ENCODE measurements at places on chromosomes 2 and 18. TPM values are rescaled to one million over a fixed set of nuclear protein-coding genes. Genes with fewer than 3 reads are reported as not detected.
A peak's percentile ranks its signal among the peaks of the same experiment; 100 is the strongest.

- DNase-seq, result no peak
These were observed 3.1 kb upstream of the SPP2 start for GRCh38 chr2:234047361-234047760.

DNA sequence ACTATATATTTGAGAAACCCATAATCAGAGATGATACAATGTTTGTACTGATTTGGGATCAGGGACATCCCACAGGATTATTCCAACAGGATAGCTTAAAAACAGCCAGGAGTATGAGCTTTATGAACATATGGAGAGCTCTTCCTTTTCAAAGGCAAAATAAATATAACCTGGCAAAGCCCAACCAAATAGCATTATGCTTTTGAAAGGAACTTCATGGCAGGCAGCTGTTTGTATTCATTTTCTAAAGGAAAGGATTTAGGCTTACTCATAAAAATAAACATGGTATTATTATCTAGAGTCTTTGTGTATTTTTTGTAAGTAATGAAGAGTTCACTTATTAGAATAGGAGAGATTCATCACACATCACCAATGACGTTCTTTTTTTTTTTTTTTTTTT, 44.4 kb downstream of the CCDC195 start:
- DNase-seq, result no peak

DNA sequence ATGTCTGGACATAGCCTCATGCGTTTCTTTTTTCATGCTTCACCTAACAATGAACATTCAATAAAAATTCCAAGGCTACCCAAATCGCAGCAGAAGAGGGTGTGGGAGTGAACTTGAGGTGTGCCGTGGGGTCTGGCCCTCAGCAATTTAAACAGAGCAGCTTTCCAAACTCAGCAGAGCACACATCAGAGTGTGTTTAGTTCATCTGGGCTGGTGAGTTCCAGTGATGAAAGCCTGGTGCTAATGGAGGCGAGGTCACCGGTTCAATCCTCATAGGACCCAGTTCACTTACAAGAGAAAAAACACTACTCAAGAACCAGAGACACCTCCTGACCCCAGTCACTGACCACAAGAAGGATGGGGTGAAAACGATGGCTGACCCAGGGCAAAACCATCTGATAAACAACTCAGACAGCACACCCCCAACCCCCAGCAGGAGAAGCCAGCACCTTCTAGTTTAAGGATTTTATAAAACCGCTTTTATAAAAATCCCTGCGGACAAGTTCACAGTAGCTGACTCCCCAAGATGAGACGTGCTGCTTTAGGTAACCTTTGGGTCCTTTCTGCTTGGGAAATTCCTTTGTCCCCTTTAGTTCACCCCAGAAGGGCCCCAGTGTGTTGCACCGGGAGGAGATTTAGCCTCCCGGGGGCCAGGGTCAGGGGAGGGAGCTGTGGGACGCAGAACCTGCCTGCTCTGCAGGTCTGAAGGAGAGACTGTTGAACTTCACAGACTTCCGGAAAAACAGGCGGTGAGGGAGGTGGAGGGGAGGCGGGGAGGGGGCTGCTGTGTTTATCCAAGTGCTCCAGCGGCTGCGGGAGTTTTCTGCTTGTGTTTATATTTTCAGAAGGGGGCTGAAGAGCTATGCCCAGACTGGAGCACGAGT, 152.7 kb upstream of the SOX11 start:
- peak; percentile 42 for DNase-seq

GRCh38 chr2:121038431-121038830, 246.6 kb downstream of the TFCP2L1 start:
- DNase-seq, result no peak

- no peak for DNase-seq
These were observed 135.2 kb downstream of the RNF144A start for GRCh38 chr2:7052404-7052803.

DNA sequence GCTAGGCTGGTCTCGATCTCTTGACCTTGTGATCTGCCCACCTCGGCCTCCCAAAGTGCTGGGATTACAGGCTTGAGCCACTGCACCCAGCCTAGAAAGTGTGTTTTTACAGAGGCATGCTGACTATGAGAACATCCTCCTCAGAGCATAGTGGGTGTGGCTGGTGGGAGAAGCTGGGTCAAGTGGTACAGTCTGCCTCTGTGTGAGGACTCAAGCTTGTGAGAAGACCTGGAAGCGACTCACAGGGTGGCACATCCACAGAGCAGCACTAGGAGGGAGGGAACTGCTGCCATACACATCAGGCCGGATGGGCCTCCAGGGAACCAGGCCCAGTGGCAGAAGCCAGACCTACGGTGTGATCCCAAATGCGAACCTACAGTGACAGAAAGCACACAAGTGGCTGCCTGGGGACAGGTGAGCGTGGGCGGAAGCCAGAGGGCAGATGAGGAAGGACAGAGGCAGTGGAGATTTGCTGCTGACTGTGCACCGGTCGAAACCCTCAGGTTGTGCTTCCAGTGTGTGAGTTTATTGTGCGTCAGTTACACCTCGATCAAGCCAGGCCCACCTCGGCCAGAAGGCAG, 8.9 kb downstream of the ARHGEF4 start:
- DNase-seq, result no peak

- no peak for DNase-seq
These were observed 71.9 kb downstream of the STK39 start for GRCh38 chr2:168175469-168175868.

DNA sequence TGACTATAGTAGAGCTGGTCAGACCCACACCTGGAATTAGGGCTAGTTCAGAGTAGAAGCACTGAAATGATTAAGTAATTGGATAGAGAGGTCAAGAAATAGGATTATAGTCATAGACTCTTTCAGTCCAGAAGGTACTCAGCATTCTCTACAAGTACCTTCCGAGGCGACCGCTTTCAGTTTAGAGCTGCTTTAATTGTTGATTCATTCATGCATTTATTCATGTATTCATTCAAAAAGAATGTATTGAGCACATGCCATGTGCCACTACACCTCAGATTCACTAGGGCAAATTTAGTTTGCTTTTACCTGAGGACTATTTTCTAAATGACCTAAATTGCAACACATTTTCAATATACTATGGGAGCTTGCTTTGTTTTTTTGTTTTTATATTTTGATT, 48.7 kb downstream of the CRIM1 start:
- DNase-seq, result no peak

The COL4A4 gene
- total RNA-seq, result 0.14 TPM

DNA sequence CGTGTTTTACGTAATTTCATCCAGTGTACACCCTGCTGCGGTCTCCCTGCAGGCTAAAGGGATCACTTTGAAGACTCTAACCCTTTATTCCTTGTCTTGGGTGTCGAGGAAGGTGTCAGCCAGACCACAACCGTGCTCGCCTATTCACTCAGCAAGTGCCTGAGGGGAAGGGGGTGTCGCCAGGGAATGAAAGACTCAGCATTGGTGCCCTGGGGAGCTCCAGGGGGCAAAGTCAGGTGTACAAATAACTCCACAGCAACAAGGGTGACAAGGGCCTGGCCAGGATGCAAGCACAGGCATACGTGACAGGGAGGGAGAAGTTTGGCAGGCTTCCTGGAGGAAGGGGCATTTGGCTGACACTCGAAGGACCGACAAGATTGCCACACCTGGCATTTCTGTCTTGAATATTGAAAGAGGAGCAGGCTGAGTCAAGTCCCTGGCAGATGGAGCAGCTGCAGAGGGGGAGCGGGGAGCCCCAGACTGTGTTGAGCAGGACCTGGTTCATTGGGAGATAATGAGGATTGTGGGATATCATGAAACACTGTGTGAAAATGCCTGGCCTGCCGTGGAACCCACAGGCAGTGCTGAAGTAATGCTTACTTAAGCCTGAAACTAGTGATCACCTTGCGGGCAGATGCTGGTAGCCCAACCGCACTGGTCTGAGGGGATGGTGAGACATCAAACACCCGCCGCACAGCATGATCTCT, 93.9 kb downstream of the RHOB start:
- no peak for DNase-seq

Measured in cardiac muscle cell (in vitro differentiated cells and primary cell).